ENCODE measurements at places on chromosomes 3 and 15.

DNA sequence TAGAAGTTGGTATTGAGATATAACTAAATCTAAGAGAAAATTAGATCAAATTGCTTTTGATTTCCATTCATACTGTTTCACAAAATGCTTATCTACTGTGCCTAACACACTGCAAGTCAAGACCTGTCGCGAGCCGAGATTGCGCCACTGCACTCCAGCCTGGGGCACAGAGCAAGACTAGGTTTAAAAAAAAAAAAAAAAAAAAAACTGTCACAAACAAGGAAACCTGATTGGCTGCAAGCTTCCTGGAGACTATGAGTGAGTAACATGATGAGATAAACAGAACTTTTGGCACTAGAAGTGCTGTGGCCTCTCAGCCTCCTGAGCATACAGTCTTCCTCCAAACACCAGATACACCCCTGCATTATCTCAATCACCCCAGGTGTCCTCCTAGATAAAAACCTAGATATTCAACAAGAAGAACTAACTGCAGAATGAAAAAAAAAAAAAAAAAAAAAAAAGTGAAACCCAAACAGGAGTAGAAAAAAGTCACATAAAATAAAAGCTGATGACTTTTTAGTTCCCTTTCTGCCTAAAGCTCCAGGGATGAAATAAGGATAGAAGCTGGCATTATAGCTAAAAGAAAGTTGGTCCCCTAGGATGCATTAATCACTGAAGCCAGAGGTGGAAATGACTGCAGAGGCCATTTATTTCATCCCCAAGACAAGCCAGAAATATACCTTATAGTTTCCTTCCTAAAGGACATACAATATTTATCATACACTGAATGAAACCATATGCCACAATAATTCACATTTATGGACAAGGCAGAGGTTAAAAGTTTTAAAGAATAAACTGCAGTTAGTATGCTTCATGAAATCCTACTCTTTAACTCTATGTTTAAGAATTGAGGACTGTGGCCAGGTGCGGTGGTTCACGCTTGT lies 82.4 kb downstream of the P3H2 start:
- DNase-seq: no peak

- DNase-seq: no peak
Observed at GRCh38 chr15:50803479-50804180, 38.1 kb upstream of the SPPL2A start.

DNA sequence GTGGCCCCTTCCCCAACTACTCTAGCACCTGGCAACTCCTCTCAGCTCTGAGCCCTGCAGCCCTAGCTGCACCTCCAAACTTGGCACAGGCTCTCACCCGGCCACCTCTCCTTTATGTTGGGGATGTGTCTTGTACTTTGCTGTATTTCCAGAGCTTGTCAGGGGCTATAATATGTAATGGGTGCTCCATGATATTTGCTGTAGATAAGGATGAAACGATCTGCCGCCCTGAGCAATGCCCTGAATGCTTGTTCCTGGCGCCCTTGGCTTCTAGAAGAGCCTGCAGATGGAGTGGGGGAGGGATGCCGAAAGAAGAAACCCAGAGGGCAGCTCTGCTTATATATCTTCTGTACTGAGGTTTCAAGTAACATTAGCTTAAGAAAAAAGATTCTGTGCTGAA lies 35.9 kb upstream of the ZBTB38 start:
- DNase-seq: no peak

GRCh38 chr3:111326144-111326995 lies 215.6 kb upstream of the CD96 start:
- no peak for DNase-seq

- DNase-seq: no peak
Observed at GRCh38 chr3:141992512-141992911, 116.1 kb downstream of the ATP1B3 start.

DNA sequence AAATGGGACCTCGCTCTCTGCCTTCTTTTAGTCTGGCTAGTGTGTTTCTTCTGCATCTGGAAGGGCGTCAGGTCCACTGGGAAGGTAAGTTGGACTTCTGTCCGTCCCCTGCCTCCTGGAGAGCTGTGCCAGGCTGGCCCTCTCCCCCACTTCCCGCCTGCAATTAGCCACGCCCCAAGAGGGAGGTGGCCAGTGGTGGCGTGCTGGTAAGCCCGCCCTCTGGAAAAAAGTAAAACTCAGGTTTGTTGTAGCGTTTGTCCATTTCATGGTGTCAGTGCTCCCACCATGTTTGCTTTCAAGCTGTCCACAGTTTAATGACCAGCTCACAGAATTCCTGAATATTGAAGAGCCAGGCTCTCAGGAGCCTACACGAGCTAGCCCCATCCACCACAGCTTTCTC lies 55.6 kb downstream of the SLC6A6 start:
- DNase-seq: no peak

DNA sequence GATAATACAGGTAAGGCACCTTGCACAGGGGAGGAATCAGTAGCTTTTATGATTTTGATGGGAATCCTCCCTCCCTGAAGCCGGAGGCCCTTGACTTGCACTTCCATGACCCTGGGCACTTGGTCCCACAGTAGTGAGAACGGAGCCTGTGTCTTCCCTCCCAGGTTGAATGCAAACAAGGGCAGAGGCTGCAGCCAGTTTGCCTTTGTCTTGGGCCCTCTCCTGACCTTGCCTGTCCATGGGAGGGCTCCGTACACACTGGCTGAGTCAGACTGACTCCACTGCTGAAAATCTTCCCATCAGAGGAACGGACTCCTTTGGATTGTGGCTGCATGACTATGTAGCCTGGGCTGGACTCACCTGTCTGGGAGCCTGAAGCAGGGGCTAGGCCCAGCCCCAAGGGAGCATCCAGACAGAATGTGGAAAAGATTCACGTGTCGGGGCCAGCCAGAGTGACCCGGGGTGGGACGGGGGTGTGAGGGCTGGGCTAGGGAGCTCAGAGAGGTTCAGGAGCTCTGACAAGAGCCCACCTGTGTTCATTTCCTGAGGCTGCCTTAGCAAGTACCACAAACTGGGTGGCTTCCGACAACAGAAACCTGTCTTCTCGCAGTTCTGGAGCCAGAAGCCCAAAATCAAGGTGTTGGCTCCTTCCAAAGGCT lies 9.5 kb downstream of the TBC1D21 start:
- DNase-seq: no peak

DNA sequence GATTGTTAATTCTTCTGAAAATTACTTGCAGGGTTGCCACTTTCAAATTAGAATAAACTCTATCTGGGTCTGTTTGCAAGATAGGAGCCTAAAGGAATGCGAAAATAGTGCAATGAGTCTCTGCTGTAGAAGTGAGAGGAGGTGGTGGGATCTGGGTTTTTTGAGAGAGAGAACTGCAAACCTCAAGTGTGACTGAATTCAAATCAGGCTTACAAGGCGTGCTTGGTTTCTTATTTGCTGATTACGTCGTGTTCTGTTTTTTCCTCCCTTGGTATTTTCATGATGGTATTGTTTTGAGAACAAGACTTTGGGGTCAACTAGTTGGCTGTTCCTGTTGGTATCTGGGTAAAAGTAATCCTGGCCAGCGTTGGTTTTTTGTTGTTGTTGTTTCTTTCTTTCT lies 490.9 kb upstream of the CFAP20DC start:
- DNase-seq: no peak

DNA sequence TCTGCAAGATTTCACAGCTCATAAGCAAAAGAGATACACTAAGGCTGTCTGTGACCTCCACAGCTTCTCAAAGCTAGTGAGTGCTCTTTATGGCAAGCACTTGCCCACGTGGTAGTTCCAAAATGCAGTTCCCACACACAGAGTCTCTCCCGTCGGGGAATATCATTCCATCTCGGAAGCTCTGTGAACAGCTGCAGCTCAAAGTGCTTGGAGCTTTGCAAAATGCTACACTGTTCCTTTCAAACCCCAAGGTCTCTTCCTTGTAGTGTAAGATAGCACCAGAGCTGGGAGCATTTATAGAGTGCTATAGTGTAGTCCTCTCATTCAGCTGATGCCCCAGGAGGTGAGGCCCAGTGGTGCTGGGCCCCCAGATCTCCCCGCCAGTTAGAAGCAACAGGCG lies 36.1 kb downstream of the ST6GAL1 start:
- no peak for DNase-seq

GRCh38 chr15:58285212-58285920 lies 146.4 kb upstream of the LIPC start:
- DNase-seq: no peak

- DNase-seq: no peak
Observed at GRCh38 chr3:178480274-178480673, 56.0 kb upstream of the KCNMB2 start.

DNA sequence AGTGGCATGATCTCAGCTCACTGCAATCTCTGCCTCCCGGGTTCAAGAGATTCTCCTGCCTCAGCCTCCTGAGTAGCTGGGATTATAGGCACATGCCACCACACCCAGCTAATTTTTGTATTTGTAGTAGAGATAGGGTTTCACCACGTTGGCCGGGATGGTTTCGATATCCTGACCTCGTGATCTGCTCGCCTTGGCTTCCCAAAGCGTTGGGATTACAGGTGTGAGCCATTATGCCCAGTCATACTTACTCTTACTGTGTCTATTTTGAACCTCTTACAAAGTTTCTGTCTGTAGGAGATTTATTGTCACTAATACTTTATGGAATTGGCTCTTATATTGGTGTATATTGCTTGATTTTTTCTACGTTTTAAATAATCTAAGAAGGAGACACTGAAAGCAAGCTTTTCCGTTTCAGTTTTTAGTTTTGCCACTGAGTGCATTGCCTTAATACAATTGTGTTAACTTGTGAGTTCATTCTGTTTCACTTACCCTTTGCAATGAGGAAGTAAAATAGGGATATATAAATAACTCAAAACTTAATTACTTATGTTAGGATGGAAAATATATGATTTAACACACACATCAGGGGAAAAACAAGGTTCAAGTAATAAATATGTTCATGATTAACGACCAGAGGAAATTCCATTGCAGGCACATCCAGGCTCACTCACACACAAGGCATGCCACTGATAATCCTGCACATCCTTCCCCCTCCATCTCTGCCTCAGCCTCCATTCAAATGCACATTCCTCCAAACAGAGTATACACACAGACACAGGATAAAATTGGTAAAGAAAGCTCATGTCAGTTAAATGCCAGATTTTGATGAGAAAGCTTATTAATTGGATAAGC lies 279.3 kb upstream of the RASGRP1 start:
- no peak for DNase-seq

DNA sequence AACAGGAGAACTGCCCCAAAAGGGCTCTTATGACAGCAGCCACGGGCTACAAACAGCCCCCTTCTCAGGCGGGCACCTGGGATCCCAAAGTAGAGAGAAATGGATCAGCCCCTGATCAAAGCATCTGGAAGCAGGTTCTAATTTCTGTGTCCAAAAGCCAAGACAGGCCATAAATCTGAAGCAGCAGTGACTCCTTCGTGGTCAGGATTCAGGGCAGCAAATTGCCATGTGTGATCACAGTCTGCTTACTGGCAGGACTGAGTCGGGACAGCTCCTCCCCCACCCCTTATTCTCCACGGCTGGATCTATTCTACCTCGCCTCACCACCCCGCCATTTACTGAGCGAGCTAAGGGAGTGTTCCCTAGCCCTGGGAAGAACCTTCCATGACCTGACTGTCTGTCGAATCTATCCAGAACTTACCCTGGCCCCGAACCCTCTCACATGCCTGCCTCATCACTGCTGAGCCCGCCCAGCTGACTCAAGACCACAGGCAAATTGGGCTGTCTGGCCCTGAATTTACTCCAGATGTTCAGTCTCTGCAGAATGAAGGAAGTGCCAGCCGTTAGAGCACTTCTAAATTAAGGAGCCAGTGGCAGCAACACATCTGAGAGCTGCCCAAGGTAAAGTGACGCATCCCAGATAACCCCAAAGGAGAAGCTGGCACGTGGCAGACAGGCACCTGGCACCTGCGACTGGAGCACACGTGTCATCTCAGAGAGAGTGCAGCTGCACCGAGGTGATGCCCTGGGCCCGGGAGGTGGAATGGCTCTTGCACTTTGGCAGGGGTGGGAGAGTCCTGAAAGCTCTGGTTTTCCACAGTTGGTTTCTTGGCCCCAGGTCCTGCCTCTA lies 1.3 kb downstream of the LRRC15 start:
- DNase-seq: no peak

GRCh38 chr3:129260606-129261005 lies 11.2 kb downstream of the COPG1 start:
- no peak for DNase-seq

- no peak for DNase-seq
Observed at GRCh38 chr3:15290736-15291135, 41.6 kb downstream of the SH3BP5 start.

DNA sequence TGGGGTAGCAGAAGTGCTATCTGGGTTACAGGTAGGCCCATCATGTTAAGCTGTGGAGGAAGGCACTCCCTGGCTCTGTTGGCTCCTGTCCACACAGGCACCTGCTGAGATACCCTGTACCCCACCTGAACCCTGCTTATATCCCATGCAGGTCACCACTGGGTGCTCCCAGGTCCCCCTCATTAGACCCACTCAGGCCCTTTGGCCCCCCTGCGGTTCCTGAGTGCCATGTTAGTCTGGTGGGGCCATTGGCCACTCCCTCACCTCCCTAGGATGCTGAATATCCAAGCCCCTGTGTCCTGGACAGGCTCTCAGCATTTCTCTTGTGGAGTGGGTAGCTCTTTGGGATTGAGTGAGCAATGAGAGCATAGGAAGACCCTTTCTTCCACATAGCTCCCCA lies 128.2 kb downstream of the EPHB1 start:
- no peak for DNase-seq

GRCh38 chr3:167711439-167711838 lies 23.3 kb downstream of the PDCD10 start:
- DNase-seq: no peak

- no peak for DNase-seq
Observed at GRCh38 chr3:158842976-158843375, 41.1 kb downstream of the MFSD1 start.

- no peak for DNase-seq
Observed at GRCh38 chr3:67644827-67645226, 9.6 kb downstream of the SUCLG2 start.

DNA sequence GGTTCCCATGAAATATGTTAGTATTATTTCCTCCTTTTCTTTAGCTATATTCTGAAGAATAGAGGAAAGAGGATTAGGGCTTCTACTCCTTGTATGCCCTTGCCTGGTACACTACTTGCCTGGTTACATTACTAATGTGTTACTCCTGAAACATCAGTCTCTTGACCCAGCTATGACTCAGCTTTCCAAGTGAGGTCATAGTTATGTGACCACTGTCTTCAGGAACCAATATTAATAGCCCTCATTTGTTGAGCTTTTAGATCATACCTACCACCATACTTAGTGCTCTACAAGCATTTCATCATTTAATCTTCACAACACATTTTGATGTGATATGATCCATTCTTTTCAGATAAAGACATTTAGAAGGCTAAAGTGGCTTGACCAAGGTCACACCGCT lies 60.3 kb downstream of the CMSS1 start:
- DNase-seq: no peak
